ENCODE measurements at places on chromosomes 11 and 22.

DNA sequence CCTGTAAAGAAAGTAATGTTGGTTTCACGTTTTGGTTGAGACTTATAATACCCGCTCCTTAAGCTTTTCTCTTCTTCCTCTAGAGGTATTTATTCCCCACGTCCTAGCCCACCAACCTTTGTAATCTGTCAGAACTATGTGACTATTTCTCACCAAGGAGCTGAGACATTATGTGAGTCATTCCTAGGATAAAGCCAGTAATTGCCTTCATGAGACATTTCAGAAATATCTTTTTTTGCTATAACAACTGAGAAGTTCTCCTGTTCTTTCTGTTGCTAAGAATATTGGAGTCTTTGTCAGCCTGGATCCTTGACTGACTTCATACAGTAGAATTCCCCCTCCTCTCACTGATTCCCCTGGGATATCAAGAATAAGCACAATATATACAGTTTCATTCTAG, 1497.0 kb upstream of the TENM4 start:
- DNase-seq = no peak

- no peak for DNase-seq
Measured at GRCh38 chr11:121767433-121767832, 314.7 kb upstream of the SORL1-AS1 start.

DNA sequence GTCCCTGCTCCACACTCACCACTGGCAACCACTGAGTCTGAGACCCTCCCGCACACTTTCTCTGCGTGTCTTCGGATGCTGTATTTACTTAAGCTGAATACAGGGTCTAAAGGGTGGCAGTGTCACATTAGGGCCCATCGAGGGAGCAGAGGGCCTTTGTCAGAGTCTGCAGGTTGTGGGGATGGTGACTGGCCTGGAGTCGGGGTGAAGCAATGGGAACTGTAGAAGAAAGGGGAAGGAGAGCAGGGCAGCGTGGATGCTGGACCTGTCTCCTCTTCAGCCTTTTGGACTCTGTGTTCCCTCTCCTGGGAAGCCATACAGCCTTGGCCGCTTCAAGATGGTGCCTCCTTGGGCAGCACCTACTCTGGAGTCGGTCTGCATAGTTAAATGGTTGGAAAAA, 61.1 kb downstream of the ZBTB16 start:
- no peak for DNase-seq

DNA sequence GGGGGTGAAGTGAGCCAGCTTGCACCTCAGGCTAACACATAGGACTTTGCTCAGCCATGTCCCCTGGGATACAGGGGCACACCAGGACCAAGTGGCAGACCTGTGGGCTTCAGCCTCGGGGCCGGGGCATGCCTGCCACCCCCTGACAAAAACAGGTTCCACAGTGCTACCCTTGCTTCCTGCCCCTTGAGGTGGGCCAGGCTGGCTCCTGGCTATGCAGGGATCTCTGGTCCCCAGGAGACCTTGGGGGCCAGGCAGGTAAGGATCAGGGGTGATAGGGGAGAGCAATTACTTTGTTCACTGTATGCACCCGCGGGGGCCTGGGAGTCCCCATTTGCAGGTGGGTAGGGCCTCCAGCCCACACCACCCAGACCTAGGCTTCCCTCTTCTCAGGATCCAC, 2.4 kb upstream of the MYO7A start:
- no peak for DNase-seq

DNA sequence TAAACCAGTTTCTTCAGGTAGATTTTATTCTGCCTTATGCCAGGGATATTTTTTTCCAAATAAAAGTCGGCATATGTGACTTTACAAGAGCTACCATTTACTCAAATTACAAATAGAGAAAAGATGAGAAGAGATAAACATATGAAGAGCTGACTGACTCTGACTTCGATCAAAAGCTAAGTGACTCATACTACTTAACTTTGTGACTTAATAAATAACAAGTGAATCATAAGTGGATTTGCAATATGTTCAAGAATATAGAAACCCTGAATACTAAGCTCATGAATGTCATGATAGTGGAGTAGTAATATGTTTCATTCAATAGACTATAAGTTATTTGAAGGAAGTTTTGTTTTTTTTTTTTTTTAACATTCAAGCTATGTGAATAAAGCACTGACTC, 130.5 kb upstream of the ANO3 start:
- no peak for DNase-seq

- DNase-seq = no peak
Measured at GRCh38 chr11:8814923-8815240, 96.1 kb upstream of the AKIP1 start.

- no peak for DNase-seq
Measured at GRCh38 chr11:70332567-70332966, 62.1 kb downstream of the PPFIA1 start.

DNA sequence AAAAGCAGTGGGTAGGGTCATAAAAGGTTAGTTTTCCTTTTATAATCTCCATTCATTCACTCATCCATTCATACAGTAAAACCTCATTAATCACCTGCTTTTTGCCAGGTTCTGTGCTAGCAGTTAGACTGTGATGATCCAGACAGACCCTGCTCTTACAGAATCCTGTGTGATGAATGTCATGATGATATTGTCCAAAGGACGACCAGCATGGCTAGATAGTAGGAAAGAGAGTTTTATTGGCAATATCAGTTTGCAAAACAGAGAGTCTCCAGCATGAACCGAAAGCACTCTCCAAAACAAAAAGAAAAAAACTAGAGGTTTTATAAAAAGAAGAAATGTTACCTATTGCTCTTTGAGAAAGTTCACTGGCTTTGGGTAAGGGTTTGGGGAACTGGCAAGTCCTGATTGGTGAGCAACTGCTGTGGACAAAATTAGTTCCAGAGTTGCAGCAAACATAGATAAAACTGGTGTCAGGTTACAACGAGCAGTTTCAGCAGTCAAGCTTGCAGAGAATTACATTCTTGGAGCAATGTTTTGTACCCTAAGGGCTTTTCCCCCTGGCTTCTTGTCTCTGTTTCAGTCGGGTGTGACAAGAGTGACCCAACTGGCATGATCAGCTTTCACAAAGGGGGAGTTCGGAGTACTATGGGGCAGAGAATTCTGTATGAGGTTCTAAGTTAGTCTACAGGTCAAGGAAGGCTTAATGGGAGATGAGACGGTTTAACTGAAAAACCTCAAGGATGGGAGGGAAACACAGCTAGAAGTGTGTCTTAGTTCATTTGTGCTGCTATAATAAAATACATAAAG, 58.3 kb downstream of the HSD17B12 start:
- no peak for DNase-seq

GRCh38 chr11:25838918-25839625, 492.9 kb upstream of the ANO3 start:
- no peak for DNase-seq

DNA sequence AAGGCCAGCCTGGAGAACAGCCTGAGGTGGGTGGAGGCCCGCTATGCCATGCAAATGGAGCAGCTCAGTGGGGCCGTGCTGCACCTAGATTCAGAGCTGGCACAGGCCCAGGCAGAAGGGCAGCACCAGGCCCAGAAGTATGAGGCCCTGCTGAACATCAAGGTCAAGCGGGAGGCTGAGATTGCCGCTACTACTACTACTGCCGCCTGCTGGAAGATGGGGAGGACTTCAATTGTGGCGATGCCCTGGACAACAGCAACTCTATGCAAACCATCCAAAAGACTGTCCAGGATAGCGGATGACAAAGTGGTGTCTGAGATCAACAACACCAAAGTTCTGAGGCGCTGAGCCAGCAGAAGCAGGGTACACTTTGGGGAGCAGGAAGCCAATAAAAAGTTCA, 3.1 kb upstream of the TMEM218 start:
- DNase-seq = no peak

GRCh38 chr22:29756341-29756740, 10.5 kb downstream of the ZMAT5 start:
- DNase-seq = no peak

GRCh38 chr22:39351689-39352214, 2.0 kb downstream of the SYNGR1 start:
- DNase-seq = no peak

DNA sequence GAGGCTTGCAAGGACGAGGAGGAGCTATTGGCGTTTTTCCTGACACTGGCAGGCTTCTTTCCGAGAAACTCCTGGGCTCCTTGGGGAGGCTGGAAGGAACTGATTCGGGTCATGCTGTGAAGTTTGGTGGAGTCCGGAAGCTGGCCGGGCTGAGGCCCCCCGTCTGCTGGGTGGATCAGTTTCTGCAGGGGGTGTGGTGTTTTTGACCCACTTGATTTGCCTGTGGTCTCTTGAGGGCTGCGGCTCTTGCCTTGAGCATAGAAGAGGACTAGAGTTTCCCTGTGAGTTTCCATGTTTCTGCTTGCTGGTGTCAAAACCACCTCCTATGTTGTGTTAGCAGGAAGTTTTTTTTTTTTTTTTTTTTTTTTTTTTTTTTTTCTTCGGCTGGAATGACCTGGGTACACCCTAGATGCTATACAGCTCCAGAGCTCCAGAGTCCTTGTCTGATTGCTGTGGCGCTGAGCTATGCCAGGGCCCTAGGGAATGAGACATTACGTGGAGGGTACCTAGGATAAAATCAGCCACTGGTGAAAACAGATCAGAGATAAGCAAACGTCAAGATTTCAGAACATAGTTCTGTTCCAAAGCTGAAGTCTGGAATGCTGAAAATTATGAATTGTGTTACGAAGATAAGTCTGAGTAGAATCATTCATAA, 728 bp downstream of the TBC1D22A start:
- peak; percentile 14 for DNase-seq

GRCh38 chr11:102495161-102496042, 35.1 kb downstream of the MMP7 start:
- DNase-seq = no peak

DNA sequence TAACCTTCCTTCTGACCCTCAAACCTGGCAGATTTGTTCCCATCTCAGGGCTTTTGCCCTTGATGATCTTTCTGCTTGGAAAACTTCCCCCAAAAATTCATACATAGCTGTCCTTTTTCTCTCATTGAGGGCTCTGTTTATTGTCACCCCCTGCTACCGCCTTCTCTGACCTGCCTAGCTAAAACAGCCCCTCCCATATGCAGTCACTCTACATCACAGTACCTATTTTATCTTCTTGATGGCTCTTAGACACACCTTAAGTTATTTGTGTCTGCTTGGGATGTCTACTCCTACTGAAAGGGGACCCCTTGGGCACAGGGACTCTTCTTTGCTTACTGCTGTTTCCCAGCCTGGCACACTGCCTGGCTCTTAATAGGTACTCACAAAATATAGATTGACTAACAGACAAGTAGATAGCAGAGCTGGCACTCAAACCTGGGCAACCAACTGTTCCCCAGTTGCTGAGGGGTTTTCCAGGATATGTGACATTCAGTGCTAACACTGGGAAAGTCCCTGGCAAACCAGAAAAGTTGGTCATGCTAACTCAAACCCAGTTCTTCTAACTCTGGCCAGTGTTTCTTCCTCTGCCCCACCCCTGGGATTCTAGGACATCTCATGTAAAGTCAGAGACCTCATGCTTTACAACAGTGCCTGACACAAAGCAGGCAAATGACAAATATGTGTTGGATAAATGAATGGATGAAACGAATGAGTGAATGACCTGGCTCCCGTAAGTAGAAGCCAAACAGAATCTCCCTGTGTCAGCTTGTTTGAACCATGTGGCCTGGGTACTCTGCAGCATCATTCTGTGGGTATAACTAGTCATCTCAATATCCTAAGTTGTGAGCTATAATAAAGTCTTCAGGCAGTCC, 19.8 kb upstream of the FJX1 start:
- no peak for DNase-seq

DNA sequence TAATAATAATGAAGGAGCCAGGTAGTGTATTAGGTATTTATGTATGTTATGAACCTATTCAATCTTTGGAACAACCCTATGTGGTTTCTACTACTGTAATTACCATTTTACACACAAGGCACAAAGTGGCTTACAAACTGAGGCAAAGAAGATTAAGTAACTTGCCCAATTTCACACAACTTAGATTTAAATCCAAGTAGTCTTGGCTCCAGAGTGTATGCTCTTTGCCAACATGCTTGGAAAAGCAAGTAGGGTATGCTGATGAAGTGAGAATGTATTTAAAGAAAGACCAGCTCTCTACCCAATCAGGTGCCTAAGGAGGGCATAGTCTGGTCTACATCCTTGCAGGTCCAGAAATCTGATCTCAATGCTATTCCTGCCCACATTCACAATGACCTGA, 463.2 kb downstream of the METTL15 start:
- DNase-seq = no peak

- no peak for DNase-seq
Measured at GRCh38 chr11:126790550-126791081, 210.0 kb downstream of the KIRREL3 start.

DNA sequence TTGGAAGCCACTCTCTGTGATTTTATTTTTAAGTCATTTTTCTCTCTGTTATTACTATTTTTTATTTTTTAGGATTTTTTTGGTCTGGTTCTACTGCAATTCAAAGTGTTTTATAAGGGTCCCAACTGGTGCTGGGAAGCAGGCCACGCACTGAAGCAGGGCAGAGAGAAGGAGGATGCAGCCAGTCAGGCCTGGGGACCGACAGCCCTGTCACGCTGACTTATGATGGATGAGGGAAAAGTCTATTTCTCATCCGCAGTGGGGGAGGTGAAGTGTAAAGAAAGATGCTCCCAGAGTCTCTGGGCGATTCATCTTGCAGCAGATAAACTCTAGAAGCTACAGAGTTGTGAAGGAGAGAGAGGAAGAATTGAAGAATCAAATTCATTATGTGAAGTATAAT, 191.6 kb downstream of the NTM start:
- no peak for DNase-seq

DNA sequence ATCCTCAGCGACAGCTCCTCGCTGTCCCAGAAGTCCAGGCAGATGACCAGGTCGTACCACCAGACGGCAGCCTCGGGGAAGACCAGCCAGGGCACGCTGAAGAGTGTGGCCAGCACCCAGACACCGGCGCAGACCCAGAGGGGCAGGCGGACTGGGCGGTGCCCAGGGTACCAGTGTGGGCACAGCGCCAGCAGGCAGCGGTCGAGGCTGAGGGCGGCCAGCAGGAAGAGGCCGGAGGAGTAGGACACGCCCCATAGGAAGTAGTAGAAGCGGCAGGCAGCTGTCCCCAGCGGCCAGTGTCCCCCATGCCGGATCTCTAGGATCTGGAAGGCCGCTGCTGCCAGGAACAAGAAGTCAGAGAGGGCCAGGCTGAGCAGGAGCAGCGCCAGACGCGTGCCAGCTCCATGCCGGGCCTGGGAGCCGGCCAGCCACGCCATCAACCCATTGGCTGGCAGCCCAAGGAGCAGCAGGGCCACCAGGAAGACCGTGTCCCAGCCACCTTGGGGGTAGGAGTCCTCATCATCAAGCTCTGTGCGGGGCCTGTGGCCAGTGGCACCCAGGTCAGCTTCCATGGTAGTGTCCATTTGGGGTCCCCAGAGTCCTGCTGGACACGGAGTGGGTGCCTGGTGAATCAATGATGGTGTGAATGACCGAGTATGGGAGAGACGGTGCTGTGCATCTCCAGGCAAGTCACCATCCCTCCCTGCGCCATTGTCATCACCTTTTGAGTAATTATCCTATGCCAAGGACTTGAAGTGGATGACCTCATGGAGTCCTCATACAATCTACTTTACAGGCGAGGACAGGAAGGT, at the start of gene GPR152:
TSS of gene GPR152 (minus strand) at position 589 of the 812 bp plus-strand sequence. CDS start at position 584, 5 bp downstream.
- no peak for DNase-seq

DNA sequence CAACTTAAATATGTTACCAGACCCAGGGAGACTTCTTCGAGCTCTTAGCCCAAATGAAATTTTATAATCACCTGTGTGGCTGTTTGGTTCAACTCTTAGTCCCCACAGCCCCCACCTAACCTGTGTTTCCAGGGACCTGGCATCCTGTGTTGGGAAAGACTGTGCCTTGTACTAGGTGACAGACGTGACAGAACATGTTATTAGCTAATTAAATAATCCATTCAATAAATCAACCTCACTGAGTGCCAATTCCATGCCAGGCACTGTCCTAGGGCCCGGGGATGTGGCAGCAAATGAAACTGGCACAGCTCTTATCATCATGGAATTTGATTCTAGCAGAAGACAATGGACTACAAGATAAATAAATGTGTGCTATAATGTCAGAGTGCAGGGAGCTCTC, 431.9 kb downstream of the MIAT start:
- no peak for DNase-seq

Measured in activated naive CD4-positive, alpha-beta T cell (primary cell).